ENCODE measurements at places on chromosomes 7 and 10.

- no peak for DNase-seq
Measured at GRCh38 chr7:115748123-115748738, 282.3 kb downstream of the TFEC start.

DNA sequence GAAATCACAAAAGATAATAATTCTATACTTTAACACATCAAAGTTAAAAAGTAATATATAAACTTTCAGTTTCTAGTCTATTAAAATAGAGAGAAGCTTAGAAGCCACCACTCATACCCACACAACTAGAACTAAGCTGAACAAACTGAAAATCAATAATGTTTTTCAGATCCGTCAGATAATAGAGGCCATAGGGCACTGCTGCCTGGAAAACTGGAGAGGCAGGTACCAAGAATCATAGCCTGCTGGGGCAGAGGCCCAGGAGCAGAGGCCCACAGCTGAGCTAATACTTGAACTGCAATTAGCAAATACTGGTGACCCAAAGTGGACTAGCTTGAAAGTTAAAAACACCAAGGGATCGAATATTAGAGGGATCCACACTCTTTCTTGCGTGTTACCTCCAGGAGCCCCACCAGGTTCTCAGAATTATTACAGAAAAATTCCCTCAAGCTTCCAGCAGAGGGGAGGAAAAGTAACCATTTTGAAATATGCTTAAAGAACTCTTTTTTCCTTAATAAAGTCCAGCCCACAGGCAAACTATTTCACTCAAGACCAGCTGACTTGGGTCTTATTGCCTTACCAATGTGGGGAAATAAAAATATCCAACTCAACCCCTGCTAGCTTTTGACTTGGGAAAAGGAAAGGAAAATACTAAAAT is 774.1 kb upstream of the IGFBP3 start:
- DNase-seq = no peak

DNA sequence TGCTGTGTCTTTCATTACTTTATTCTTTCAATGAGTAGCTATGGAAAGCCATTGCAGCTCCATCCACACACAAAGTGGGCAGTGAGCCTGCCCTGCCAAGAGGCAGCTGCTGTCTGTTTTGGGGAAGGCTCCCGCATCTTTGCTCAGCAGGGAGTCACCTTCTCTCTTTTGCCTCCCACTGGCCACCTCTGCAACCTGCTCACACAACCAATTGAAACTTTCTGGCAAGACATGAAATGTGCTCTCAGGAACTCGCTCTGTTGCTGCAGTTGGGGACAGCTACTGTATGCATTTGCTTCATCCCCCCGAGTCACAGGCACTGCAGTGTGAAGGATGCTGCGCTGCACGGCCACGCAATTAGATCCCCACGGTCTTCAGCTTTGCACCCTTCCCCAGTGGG is 244.8 kb upstream of the NFE2L3 start:
- DNase-seq = no peak

DNA sequence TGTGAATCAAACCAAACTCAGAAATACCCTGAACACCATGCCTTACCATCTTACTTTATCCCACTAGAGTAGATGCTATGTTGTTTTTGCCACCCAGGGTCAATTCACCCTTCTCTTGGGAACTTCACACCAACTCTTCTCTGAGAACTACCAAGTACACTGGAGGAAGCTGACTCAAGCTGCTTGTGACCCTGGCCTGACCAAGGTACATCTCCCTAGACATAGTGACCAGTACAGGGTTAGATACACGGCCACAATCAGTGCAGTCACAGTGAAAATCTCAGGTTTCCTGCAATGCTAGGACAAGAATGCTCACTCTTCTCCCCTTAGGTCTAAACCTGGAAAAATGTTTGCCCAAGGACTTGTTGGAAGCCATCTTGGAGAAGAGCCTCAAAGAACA is 31.8 kb downstream of the EZH2 start:
- DNase-seq = no peak

DNA sequence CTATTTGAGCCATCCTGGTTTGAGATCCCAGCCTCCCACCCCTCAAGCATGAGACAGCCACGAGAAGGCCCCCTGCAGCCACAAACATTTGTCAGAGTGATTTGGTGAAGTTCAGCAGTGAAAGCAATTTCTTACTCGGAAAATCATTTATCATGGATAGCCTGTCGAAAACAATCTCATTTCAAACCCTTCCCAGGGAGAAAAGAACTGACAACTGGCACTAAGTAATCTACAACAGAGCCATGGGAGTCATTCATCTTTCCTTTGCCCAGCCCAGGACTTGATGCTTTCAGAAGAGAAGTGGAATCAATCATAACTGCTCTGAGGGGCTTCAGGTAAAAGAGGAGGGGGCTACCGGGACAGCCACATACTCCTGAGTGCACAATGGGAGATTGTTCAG is 411.2 kb downstream of the KCNMA1 start:
- no peak for DNase-seq

GRCh38 chr7:73638911-73639310 is 14.6 kb upstream of the MLXIPL start:
- DNase-seq = no peak

GRCh38 chr10:3774018-3774813 is 10.8 kb downstream of the KLF6 start:
- no peak for DNase-seq

GRCh38 chr7:148563583-148564274 is 26.8 kb upstream of the C7orf33 start:
- DNase-seq = no peak

DNA sequence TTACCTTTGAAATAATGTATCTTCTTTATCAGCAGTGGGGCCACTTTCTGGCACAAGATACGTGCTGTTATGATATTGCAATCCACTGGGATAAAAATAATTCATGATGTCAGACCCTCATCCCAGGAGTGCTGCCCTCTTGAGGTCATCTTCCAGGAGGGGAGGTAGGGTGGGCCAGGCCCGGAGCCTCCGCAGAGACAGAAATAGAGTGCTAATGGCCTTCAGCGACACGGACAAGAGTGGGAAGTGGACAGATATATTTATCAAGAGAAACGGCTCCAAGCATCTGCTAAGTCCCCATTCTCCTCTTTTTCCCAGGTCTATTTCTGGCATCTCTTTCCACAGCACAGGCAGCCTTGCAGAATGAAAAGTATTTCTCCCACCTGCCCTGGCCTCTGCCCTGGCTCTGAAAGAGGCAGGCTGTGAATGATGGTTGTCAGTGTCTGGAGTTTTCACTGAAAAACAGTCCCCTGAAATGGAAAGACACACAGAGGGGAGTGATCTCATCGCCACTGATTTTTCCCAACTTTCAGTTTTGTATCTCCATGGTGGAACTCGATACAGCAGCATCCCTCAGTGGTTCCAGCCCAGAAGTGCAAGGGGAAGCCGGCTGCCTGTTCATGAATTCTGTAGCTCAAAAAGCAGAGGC is 251.7 kb upstream of the MYO3A start:
- DNase-seq = peak; percentile 6

DNA sequence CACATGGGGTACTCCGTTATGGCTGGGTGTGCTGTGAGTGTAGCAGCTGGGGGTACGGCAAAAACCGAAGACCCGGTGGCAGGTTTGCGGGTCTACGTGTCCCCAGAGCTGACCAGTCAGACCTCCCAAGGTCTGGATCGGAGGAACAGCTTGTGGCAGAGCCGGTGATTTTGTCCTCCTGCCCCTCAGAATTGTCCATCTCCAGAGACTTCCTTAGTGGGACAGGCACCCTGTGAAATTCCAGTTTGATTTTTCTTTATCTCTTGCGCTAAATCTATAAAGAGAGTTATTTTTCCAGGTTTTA is 1.0 kb downstream of the EIF3B start:
- DNase-seq = no peak

DNA sequence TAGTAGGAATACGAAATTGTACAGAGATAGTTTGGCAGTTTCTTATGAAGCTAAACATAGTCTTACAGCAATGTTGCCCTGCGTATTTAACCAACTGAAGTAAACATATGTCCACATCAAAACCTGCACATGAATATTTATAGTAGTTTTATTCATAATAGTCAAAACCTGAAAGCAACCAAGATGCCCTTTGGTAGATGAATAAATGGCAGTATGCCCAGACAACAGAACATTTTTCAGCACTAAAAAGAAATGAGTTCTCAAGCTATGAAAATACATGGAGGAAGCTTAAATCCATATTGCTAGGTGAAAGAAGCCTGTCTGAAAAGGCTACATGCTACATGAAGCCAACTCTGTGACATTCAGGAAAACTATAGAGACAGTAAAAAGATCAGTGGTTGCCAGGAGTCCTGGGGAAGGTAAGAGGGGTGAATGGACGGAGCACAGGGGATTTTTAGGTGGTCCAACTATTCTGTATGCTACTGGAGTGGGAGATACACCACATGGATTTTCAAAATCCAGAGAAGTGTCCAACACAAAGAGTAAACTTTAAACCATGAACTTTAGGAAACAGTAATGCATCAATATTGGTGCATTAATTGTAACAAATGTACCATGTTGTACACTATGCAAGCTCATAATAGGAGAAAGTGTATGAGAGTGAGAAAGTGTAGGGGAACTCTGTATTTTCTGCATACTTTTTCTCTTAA is 17.6 kb downstream of the GPRIN2 start:
- DNase-seq = no peak

DNA sequence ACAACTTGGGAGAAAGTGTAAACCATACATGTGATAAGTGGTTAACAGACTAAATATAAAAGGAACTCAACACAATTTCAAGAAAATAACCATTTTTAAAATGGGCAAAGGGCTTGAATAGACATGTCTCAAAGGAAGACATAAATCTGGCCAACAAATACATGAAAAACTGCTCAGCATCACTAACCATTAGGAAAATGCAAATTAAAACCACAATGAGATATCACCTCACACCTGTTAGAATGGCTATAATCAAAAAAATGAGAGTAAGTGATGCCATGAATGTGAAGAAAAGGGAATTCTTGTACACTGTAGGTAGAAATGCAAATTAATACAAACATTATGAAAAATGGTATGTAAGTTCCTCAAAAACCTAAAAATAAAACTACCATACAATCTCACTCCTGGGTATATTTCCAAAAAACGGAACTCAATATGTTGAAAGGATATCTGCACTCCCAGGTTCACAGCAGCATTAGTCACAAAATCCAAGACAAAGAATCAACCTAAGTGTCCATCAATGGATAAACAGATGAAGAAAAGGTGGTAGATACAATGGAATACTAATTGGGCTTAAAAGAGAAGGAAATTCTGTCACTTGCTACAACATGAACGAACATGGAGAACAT is 5.6 kb downstream of the SNX13 start:
- DNase-seq = no peak

- DNase-seq = no peak
Measured at GRCh38 chr7:67523713-67524112, 527.1 kb downstream of the TYW1 start.

Measured in NCI-H2029 (cell line).